Peyer's patch (tissue), 4 donors: ENCODE measurements at places on chromosomes 5 and 9.

GRCh38 chr9:35834260-35835215 is 5.5 kb downstream of the TMEM8B start:
- no peak for DNase-seq

DNA sequence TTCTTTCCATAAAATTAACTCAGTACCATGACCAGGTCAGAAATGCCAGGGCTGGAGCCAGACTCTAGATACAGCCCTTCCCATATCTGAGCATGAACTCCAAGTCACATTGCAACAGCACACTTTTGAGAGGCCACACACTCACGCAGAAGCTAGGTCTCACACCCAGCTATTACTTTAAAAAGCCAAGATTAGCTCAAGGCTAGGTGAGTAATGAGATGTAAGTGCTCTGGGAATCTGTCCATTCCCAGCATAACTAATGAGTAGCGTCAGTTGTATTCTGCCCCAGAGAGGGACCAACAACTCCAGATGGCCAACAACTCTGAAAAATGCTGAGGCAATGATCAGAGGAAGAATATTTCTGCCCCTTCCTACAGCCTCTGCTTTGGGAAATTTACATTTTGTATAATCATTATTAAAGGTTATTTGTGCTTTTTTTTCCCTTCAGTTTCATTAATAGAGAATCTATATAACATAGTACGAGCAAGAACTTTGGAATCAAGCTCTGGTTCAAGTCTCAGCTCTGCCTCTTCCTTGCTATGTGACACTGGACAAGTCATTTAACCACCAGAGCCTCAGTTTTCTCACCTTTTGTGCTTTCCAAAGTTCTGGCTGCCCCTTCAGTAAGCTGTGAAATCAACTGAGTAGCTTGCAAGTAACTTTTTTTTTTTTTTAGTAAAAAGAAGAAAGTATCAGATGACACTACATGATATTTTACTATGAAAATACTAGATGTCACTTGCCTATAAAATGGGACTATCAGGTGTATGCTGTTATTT is 118.3 kb downstream of the NR6A1 start:
- DNase-seq: no peak

DNA sequence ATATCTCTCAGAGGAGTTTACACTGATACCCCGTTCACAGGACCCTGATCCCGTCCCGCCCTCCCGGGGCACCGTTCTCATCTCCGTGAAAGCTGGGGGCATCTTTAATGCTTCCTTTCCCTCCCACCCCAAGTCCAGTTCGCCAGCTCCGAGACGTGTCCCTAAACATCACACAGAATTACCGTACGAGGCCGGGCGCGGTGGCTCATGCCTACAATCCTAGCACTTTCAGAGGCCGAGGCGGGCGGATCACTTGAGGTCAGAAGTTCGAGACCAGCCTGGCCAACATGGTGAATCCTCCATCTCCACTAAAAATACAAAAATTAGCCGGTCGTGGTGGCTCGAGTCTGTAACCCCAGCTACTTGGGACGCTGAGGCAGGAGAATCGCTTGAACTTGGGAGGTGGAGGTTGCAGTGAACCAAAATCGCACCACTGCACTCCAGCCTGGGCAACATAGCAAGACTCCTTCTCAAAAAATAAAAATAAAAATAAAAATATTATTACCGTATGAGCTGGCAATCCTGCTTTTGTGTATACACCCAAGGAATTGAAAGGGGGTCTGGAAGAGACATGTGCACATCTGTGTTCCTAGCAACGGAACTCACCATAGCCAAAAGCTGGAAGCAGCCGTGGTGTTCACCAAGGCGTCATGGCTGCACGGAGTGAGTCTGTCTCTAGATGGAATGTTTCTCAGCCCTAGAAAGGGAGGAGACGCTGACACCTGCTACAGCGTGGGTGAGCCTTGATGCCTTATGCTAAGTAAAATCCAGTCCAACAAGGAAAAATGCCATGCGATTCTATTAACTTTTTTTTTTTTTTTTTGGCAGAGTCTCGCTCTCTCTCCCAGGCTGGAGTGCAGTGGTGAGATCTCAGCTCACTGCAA is 1.2 kb upstream of the ABO start:
- no peak for DNase-seq

GRCh38 chr9:33677961-33678360 is 117.4 kb upstream of the PRSS3 start:
- DNase-seq: no peak

- DNase-seq: peak; percentile 43
Observed at GRCh38 chr5:134463991-134464760, 52.5 kb upstream of the CDKN2AIPNL start.

- peak; percentile 4 for DNase-seq
Observed at GRCh38 chr9:93667627-93668026, 91.2 kb downstream of the PHF2 start.

GRCh38 chr5:156963125-156963524 is at the start of gene TIMD4:
TIMD4 (minus strand) TSS chr5:156963226; CDS start chr5:156963198, 28 bp downstream.
- DNase-seq: no peak

DNA sequence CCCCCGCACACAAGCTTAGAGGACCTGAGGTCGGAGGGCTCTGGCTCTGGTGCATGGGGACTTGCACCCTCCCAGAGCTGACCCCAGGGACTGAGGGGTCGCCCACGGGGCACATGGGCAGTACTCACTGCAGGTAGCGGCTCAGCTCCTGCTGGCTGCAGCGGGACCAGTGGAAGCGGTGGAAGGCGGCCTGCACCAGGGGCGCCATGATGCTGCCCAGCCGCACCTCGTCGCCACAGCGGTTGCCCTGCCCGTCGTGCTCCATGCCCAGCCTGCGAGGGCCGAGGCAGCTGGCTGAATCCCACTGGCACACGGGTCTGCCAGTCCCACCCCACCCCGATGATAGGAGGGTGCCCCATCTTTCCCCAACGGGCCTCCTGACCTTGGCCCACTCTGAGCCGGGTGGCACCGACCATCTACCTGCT is 93.8 kb downstream of the ZNF354C start:
- DNase-seq: no peak

- DNase-seq: no peak
Observed at GRCh38 chr9:130309689-130310455, 44.3 kb downstream of the HMCN2 start.

DNA sequence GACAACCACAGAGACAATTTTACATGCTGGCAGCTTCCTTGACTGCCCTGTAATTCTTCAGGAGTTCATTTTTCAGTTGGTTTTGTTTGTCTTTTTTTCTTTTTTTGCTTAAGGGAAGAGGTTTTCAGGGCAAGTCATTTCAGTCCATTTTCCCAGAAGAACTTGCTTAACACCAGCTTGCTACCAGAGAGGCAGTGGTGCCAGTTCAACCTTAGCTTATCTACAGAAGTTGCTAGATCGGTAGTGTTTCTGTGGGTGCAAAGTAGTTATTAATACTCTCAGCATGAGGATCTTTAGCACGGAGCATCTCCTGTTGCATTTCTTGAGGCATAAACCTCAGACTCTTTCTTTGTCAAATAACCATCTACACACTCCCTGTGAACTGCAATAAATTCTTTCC is 1.1 kb downstream of the SPEF2 start:
- no peak for DNase-seq

- DNase-seq: no peak
Observed at GRCh38 chr5:74679966-74680365, 5.1 kb upstream of the HEXB start.

DNA sequence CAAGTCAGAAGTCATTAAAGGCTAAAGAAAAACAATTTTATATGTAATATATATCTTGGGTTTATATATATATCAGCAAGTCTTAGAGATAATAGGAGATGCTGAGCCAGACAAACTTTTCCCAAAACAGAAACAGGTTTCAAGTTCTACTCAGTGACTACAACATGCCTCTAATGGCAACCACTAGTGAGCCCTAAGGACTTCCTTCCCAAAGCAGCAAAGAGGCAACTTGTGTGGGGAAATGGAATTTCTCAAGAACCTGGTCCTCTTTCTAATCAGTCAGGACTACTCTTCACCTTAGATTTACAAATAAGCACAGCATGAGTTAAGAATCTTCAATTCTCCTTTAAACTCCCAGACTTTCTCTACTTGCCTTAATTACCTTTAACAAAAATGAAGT is 17.6 kb downstream of the RNF38 start:
- DNase-seq: no peak

DNA sequence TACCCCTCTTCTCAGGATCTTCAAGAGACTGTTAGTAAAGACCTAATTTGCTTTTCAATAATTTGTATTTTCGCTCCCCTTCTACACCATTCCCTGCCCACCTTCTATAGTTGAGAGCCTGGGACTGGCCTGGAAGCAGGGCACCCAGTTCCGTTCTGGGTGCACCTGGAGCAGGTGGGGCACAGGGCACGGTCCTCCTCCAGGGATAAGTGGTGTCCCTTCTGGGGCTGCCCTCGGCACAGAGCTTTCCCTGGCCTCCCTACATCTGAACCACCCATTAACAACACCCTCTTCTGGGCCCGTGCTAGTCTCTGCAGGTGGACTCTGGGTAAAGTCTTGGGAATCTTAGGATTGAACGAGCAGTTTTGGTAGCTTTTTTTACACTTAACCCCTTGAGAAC is 92.8 kb upstream of the PANK3 start:
- no peak for DNase-seq

DNA sequence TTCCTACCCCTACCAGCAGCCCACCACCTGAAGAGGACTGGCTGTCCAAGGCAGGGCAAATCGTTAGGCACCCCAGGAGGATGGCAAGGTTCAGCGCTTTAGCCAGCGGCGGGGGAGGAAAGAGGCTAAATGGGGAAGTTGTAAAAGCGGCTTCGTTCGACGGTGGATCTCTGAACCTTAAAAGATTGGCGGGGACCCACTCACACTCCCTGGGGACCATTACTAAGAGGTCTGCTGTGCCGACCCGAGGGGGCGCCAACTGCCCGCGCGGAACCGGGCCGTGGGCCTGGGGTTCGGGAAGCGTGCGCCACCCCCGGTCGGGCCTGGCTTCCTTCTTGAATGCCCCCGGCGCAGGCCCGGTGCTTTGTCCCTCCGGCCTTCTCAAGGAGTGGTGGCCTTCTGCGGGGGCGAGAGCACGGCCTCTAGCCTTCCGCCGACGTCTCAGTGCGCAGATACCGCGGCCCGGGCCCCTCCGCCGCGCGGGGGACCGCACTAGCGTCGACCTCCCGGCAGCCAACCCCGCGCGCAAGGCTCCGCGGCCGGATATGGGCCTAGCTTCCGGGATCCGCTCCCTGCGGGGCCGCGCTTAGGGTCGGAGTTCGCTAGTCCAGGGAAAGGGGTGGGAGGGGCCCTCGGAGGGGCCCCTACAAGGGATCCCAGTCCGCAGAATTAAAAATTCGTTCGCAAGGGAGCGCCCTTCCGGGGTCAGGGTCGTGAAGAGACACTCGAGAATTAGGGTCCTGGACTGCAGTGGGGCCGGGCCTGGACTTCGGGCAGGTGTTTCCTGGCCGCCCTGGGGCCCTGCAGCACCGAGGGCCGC is 10.5 kb downstream of the NR2F1-AS1 start:
- no peak for DNase-seq

- DNase-seq: no peak
Observed at GRCh38 chr9:134575901-134576176, 65.8 kb upstream of the COL5A1 start.

DNA sequence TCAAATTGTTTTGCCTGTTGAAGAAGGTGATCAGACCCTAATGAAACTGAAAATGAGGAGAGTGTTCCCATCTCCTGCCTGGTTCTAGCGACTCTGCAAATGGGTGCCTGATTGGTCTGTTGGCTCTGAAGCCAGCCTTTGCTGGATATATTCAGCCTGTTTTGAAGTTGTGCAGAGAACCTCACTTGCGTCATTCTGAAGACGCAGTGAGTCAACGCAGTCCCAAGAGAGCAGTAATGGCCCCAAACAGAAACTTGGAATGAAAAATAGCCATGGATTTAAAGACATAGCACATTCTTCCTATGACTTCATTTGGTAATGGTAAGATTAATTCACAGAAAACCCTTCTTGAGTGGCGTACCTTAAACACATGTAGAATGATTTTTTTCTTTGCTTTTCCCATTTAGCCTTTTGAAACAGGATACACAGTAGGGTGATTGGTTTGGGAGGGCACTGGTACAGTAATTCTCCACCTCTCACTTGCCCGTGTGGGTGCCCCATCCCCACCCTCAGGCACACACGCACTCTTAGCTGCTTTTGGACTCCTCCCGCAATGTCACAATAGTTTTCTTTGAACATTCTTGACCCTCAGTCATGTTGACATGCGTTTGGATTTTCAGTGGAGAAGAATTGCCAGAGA is 54.1 kb upstream of the ABL1 start:
- DNase-seq: no peak

DNA sequence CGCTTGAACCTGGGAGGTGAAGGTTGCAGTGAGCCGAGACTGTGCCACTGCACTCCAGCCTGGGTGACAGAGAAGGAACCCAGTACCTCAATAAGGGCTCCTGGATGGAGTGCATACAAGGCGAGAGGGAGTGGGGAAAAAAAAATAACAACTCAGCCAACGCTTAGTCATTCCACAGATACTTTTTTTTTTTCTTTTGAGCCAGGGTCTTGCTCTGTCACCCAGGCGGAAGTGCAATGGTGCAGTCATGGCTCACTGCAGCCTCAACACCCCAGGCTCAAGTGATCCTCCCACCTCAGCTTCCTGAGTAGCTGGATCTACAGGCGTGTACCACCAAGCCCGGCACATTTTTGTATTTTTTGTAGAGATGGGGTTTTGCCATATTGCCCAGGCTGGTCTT is 59.5 kb upstream of the GGTA1 start:
- no peak for DNase-seq

GRCh38 chr9:29078063-29078666 is 1504.9 kb upstream of the C9orf72 start:
- DNase-seq: no peak

- DNase-seq: no peak
Observed at GRCh38 chr9:16542290-16542689, 328.2 kb downstream of the BNC2 start.

DNA sequence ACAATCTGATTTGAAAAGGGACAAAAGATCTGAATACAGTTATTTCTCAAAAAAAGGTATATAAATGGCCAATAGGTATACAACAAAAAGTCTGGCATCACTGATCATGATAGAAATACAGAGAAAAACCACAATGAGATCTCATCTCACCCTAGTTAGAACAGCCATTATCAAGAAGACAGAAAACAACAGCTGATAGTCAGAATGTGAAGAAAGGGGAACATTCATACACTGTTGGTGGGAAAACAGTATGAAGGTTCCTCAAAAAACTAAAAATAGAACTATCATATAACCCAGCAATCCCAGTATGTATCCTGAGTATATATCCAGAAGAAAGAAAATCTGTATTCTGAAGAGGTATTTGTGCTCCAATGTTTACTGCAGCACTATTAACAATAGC is 75.7 kb upstream of the OR2K2 start:
- DNase-seq: no peak

DNA sequence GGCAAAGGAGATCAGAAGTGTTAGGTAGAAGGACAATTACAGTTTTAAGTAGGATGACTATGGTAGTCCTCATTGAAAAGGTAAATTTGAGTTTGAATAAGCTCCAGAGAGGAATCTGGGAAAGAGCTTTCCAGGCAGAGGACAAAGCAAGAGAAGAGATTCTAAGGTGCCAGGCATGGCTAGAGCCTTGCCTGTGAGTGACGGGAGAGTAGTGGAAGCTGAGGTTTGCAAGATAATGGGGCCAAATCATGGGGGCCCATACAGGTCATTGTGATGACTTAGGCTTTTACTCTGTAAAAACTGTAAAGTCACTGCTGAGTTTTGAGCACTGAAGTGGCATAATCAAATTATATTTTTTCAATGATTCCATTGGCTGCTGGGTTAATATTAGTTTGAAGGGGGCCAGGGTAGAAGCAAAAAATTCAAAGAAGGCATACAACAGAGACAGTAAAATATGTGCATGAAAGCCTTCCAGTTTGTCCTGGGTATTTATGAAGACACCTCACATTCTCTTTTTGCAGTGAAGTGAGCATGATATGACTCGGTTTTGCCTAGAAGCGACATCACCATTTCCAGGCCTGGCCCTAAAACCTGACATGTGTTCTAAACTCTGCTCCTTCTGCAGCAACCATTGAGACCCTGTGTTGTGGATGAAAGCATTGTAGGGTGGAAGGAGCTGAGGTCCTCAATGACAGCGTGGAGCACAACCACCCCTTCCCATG is 279.8 kb upstream of the TNC start:
- DNase-seq: no peak
